ENCODE measurements at places on chromosomes 2 and 18.
A peak's percentile ranks its signal among the peaks of the same experiment; 100 is the strongest.

DNA sequence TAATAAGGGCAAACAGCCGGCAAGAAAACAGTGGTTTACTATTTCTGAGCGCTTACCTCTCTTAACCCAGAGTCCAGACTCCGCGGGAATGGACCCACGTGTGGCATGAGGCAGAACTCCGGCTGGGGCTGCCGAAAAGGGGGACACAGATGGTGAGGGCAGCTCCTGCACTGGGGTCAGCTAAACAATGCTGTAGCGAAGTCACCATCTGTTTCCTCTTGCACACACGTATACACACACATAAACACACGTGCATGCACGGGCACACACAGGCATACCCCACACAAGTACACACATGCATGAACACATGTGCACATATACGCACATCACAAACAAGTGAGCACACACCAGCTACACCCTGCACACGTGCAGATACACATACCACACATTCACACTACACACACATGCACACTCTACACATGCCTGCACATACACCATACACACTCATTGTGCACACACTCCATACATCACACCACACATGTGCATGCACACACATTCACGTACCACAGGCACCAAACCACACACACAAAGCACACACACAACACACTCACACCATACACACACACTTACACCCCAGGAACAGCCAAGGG, 105.9 kb upstream of the ID2 start:
- DNase-seq: no peak

DNA sequence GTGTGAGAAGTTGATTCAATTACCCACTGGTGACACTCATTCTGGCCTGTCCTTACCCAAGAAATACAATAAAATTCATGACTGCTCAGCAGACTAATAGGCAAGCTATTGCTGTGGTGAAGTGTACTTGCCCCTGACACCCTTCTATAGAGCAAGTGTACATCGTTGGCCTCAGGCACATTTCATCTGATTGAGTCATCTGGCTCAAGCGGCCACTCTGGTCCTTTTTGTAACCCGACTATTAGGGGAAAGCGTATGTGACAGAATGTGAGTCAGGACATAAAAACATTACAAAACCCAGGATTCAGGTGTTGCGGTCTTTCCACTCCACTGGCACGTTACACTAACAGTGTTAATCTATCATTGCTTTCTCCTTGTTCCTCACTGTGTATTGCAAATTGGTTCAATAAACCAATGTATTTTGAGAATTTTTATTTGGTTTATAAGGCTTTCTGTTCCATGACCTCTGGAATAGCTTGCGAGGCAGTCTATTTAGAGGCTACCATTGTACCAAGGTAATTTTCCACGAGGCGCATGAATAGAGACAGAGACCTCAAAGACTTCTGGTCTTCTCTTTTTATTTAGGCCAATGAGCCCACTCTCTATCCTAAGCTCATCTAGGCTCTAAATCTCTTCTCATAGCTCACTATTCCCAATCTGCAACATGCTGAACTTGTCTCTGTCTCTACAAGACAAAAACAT, 10.2 kb upstream of the TTC32 start:
- DNase-seq: peak; percentile 96

GRCh38 chr2:96963316-96963715, 23.1 kb downstream of the FAM178B start:
- DNase-seq: no peak

DNA sequence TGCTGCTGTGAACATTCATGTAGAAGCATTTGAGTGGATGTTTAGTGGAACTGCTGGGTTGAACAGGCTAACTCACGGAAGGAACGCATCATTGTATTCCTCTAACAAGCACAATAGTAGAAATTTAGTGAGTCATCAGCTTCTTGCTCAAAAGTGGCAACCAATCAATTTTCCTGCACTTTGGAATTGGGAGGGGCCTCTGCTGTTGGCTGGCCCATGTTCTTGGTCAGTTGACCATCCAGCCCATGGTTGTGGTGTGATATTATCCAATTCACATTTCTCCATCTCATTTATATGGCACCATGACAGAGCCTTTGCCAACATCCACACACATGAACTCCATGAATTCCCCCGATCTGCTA, 95.0 kb downstream of the TNFRSF11A start:
- no peak for DNase-seq

- no peak for DNase-seq
Measured at GRCh38 chr2:56040834-56041233, 117.3 kb upstream of the EFEMP1 start.

DNA sequence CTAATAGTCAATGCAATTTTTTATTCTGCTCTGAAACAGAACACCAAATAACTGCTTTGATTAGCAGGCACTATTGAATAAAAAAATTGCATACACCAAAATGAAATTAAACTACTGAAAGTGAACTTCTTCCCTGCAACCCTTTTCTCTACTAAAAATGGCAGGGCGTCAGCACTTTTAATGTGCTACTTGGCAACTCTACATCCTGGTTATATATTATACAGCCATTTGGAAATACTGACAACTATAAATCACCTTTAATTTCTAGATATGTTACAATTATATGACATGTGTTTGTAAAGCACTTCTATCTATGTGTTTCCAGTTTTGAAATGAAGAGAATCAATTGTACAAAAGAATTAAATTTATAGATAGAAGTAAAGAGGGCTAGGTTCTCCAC, 9.9 kb downstream of the NDUFS1 start:
- DNase-seq: no peak

- DNase-seq: no peak
Measured at GRCh38 chr2:2703762-2704427, 372.8 kb upstream of the MYT1L start.
